H7 (cell line): ENCODE measurements at places on chromosomes 6 and 20.

GRCh38 chr20:10508468-10509251 is 73.6 kb downstream of the SLX4IP start:
- DNase-seq: no peak

DNA sequence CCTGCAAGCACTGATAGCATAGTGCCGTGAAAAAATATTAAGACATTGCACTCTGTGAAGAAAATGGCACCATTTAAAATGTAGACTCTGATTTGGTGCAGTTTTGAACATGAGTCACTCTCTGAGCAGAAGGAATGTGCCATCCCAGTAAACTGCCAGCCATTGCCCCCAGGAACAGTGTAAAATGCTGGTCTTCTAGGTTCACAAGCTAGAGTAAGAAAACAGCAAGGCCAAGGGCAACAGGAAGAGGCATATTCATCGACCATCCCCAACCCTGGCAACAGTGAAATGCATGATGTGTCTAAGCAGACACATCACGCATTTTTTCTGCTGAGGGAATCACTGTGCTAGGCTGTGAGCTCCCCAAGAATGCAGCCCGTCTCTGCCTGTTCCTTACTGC is 163.2 kb upstream of the RIN2 start:
- no peak for DNase-seq

DNA sequence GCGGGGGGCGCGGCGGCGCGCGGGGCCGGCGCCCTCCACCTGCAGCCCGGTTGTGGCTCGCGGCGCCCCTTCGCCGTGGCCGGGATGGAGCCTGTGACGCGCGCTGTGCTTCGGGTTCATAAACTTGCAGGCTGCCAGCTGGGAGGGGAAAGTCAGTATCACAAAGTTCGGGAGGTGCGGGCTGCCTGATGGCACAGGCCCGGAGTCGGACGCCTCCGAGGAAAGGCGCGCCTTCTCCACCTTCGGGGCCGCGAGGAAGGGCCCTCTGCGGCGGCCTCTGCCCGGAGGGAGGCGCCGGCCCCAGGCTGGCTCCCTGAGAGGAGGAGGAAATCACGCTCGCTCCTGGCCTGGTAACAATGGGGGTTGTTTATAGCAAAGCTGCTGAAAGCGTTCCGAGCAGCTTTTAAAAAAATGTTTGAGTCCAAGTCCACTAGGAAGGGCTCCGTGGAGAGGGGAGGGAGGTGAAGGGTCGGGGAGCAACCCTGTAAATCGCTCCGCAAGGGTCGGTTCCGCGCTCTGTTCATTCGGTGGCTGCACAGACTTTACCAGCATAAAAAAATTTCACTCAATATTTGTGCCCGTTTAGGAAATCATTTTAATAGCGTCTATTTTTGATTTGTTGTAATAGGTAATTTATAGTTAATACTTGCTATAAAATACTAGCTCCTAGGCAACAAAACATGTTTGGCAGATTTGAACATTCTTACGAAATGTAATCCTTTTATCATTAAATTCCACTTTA is 1.0 kb downstream of the AFDN start:
- DNase-seq: no peak

DNA sequence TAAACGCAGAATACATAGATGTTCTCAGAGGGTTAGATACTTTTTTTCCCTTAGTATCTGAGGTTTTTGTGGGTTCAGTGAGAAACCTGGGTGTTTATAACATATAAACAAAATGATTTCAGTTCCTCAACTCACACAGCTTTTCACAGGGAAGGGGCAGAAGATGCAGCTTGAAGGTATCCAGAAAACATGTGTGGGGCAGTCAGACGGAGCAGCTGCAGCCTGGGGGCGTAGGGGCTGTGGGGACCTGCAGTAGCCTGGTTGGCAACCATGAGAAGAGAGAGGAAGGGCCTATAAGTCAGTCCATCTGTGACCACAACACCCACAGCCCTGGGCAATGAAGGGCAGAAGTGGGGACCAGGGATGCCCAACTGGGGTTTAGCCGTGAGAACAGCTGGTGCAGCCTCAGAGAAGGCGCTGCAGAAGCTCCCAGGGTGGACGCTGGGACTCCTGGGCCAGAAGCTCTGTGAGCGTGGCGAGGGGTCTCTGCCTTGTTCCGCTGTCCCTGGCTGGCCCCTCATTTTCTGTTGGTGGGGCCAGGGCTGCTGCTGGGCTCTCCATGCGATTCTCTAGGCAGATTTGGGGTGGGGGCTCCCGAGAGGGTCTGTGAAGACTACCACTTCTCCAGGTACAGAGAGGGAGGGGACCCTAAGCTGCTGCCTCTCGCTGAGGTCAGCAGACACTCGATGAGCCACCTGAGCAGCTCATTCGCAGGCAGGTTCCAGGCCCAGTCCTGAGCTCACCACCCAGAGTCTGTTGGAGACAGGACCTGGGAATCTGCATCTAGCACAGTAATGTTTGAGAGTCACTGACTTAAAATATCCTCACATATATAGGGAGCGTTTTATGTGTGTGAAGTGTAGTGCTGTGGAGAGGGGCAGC is 181.2 kb downstream of the ZDHHC14 start:
- no peak for DNase-seq
